ENCODE measurements at places on chromosomes 7 and 10. TPM values are rescaled to one million over a fixed set of nuclear protein-coding genes. Genes with fewer than 3 reads are reported as not detected.

SYT15 gene
- 14.5 TPM for total RNA-seq

OR6V1 gene
- total RNA-seq: not detected

ZNF12 gene
- 16.0 TPM for total RNA-seq

AIMP2 gene
- 49.7 TPM for total RNA-seq

KCNH2 gene
- total RNA-seq: 0.19 TPM

TBX20 gene
- total RNA-seq: not detected

NEUROD6 gene
- not detected for total RNA-seq

- no peaks in the 10 kb centered on the region for H3K36me3 ChIP-seq
- no peak overlapping the region for H3K27ac ChIP-seq
- no peak for DNase-seq
- peaks cover 4% of the 10 kb centered on the region for H3K27me3 ChIP-seq
- no peak overlapping the region for H3K4me3 ChIP-seq
Observed at GRCh38 chr10:79463578-79464496, 18.4 kb upstream of the ZCCHC24 start.

DNA sequence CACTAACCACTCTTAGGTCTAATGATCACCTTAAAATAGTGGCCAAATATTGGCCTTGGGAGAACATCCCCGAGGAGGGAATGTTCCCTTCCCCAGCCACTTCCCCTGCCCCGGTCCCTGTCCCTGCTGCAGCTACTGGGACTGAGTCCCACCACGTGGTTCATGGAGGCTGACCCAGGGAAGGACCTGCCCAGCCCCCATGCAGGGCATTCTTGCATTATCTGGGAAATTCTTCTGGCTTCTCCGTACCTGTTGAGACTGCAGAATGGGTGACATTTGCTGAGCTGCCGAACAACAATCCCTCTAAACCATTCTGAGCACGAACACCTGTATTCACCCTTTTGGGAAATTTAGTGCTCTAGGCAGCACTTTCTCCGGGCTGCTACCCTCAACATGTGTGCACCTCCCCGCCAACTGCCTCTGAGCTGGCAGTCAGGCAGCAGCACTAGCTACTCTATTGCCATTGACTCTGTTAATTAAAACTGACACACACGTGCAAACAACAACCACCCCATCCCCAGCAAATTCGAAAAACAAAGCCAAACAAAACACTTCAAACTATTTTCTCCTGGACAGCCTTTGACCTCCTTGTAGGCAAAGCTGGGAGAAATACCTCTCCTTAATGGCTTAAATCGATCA is 567.4 kb upstream of the MKI67 start:
- no peaks in the 10 kb centered on the region for H3K4me1 ChIP-seq
- H3K27ac ChIP-seq: no peak overlapping the region
- H3K36me3 ChIP-seq: no peaks in the 10 kb centered on the region

GRCh38 chr10:46544989-46545791 is 11.3 kb downstream of the GPRIN2 start:
- peak; percentile 82 for DNase-seq
- peak overlapping the region; percentile 62 for H3K27ac ChIP-seq
- peaks cover 19% of the 10 kb centered on the region for H3K4me1 ChIP-seq
- no peaks in the 10 kb centered on the region for H3K36me3 ChIP-seq
- no peaks in the 10 kb centered on the region for H3K27me3 ChIP-seq

- DNase-seq: no peak
- no peak overlapping the region for H3K4me3 ChIP-seq
- no peak overlapping the region for H3K27ac ChIP-seq
- no peaks in the 10 kb centered on the region for H3K4me1 ChIP-seq
Observed at GRCh38 chr7:55485501-55486191, 86.7 kb downstream of the VOPP1 start.

DNA sequence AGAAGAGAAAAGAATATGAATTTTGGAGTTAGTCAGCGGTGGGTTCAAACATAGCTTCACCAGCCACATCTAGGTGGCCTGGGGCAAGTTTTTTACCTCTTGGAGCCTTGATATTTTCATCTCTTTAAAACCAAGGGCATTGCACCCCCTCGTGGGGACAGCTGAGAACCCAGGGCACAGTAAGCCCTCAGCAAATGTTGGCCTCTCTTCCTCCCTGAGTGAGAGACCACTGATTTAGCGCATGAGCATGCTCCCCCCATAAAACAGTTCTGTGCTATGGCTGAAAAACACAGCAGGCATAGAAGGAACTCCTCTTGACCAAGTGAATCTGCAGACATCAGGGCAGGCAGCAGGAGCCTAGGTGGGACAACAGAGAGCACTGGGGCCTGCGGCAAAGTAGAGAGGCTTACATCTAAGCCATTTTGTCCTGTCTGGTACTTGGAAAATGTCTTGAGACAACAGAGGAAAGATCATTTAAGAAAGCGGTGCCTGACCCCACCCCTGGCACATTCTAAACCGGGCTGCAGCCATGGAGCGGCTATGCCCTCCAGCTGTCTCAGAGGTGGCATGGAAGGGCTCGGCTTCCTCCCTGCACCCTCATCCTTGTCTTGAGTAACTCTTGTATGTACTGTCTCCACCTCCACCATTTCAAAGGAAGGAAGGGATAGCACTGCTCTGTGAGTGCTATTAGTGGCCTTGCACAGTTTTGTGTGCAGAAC is 94.7 kb downstream of the ARHGAP22 start:
- H3K36me3 ChIP-seq: peaks cover 2% of the 10 kb centered on the region
- DNase-seq: no peak
- no peaks in the 10 kb centered on the region for H3K27me3 ChIP-seq
- H3K4me3 ChIP-seq: no peak overlapping the region
- peaks cover 8% of the 10 kb centered on the region for H3K4me1 ChIP-seq

GRCh38 chr10:17737027-17737965 is 14.7 kb upstream of the TMEM236 start:
- no peak overlapping the region for H3K4me3 ChIP-seq
- H3K27ac ChIP-seq: no peak overlapping the region
- no peaks in the 10 kb centered on the region for H3K36me3 ChIP-seq
- H3K4me1 ChIP-seq: peaks cover 10% of the 10 kb centered on the region
- DNase-seq: no peak
- H3K27me3 ChIP-seq: no peaks in the 10 kb centered on the region

- peaks cover 12% of the 10 kb centered on the region for H3K36me3 ChIP-seq
- H3K27me3 ChIP-seq: no peaks in the 10 kb centered on the region
- H3K4me1 ChIP-seq: peaks cover 20% of the 10 kb centered on the region
- H3K4me3 ChIP-seq: no peak overlapping the region
- DNase-seq: peak; percentile 32
Observed at GRCh38 chr7:2737771-2738540, 50.0 kb downstream of the AMZ1 start.

DNA sequence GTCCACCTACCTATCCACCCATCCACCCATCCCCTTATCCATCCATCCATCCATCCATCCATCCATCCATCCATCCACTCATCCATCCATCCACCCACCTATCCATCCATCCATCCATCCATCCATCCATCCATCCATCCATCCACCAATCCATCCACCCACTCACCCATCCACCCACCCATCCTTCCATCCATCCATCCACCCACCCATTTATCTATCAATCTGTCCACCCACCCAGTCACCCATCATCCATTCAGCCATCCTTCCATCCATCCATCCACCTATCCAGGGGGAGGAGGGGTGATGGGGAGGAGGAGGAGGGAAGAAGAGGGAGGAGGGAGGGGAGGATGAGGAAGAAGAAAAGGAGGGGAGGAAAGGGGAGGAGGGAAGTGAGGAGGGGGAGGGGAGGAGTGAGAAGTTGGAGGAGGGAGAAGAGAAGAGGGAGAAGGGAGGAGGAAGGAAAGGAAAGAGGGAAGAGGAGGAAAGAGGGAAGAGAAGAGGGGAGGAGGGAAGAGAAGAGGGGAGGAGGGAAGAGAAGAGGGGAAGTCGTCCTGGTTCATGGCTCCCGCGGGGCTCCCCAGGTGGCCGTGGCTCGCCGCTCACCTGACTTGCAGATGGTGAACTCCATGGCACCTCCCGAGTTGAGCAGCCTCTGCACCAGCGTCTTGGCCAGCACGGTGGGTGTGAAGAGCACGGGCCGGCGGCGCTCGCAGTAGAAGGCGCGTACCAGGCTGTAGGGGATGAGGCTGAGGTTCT is 68.8 kb upstream of the GNA12 start:
- H3K36me3 ChIP-seq: no peaks in the 10 kb centered on the region
- no peaks in the 10 kb centered on the region for H3K4me1 ChIP-seq
- no peak overlapping the region for H3K27ac ChIP-seq
- peaks cover 8% of the 10 kb centered on the region for H3K27me3 ChIP-seq

DNA sequence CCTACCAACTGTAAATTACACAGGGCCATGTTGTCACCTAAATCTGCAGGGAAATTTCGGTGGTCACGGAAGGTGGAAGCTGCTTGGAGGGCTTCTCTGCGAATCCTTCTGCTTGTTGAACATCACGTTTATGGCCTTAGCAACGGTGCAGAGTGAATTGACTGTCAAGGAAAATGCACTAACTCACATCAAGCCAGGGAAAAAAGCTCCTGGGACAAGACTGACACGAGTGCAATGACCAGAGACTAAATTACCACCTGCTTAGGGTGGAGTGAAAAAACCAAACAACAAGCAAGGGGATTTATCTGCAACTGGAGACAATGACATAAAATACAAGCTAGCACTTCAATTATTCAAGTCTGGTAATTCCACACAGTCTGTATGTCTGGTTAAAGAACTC is 211.2 kb downstream of the JAZF1 start:
- no peak for DNase-seq
- H3K27ac ChIP-seq: no peak overlapping the region
- H3K27me3 ChIP-seq: no peaks in the 10 kb centered on the region
- peaks cover 21% of the 10 kb centered on the region for H3K4me1 ChIP-seq
- H3K36me3 ChIP-seq: peaks cover 5% of the 10 kb centered on the region
- no peak overlapping the region for H3K4me3 ChIP-seq

DNA sequence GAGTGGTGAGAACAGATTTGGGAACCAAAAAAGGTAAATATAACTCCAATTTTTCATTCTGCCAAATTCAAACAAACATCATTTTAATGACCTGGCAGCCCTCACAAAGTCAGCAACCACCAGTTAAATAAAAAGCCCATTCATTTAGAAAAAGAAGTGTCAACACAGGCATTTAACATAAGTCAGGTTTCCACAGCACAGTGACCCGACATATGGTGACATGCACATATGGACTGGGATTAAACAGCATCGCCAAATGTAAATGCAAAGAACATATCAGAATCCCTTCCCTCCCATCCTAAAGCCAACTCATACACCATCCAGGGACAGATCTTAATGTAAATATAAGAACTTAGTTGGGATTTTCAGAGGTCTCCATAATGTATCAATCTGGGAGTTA is 293.2 kb downstream of the FGFR2 start:
- no peak overlapping the region for H3K27ac ChIP-seq
- H3K36me3 ChIP-seq: no peaks in the 10 kb centered on the region
- peaks cover 2% of the 10 kb centered on the region for H3K4me1 ChIP-seq
- H3K27me3 ChIP-seq: peaks cover 17% of the 10 kb centered on the region

DNA sequence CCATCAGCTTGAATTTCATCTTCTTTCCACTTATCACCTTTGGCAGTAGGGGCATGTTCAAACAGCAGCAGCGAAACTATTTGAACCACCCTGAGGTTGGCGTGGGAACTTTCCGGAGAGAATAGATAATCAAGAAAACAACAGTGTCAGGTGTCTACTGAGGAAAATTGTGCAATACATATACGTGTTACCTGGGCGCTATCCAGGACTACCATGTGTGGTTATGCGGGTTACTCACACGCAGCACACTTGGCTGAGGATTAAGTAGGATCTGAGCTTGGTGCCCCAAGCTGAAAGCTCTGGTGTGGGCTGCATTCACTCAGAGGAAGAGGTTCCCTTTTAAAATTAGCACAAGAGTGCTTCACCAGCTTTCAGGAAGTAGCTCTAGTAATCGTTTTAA is 8.8 kb upstream of the ABI1 start:
- no peak overlapping the region for H3K27ac ChIP-seq
- H3K4me3 ChIP-seq: no peak overlapping the region
- DNase-seq: no peak
- H3K4me1 ChIP-seq: no peaks in the 10 kb centered on the region
- H3K36me3 ChIP-seq: no peaks in the 10 kb centered on the region

DNA sequence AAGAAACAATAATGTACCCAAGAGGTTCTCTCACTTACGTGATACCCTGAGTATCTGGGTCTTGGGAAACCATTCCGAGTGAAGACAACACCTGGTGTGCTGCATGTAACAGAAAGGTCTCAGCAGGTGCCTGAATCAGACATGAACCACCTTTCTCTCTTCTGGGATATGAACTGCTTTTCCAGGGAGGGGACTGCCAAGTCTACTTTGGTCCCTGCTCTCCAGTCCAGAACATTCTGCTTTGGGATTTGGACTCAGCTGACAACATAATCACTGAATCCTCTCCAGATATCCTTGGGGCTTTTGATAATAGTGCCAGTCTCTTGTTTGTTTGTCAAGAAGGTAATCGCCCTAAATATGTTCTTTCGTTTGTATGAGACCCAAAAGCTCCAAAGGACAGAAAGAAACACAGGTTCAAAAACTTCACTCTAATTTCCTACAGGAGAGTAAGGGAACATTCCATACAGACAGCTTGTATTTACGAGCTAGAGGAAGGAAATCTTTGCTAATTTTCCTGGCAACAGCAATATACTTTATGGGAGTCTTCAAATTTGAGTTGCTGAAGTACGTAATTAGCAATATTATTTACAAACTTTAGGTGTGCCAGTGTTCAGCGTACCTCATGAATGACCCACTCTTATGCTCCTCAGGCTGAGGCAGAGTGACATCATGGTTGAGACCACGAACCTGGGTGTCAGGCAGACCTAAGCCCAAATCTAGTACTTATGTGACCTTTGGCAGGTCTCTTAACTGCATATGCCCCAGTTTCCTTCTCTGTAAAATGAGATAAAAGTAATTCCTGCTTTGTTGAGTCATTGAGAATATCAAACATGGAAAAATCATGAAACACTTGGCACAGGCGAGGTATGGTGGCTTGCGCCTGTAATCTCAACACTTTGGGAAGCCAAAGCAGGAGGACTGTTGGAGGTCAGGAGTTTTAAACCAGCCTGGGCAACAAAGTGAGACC is 5.4 kb downstream of the ABLIM1 start:
- peaks cover 12% of the 10 kb centered on the region for H3K4me1 ChIP-seq
- no peak overlapping the region for H3K4me3 ChIP-seq
- no peak for DNase-seq

DNA sequence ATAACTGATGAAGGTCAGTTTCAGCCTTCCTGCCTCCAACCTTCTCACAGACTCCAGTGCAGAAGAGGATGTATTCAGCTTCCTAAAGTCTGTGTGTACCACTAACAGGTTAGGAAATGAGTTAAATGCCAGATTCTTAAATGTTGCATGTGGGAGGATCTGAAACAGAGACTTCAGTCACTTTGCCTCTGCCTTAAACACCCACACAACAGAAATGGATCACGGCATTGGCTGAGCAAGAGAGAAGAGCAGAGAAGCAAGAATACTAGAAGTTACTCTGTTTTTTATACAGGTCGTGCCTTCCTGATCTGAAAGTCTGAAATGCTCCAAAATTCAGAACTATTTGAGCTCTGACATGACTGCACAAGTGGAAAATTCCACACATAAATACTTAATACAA is 98.9 kb upstream of the ARHGAP21 start:
- no peak overlapping the region for H3K4me3 ChIP-seq
- no peaks in the 10 kb centered on the region for H3K36me3 ChIP-seq
- H3K27me3 ChIP-seq: no peaks in the 10 kb centered on the region
- no peak overlapping the region for H3K27ac ChIP-seq
- H3K4me1 ChIP-seq: peaks cover 26% of the 10 kb centered on the region
- DNase-seq: no peak

- DNase-seq: peak; percentile 4
- H3K4me3 ChIP-seq: peak overlapping the region; percentile 94
- H3K36me3 ChIP-seq: peaks cover 1% of the 10 kb centered on the region
- H3K27ac ChIP-seq: peak overlapping the region; percentile 85
- no peaks in the 10 kb centered on the region for H3K27me3 ChIP-seq
Observed at GRCh38 chr10:71850021-71850742, 869 bp downstream of the PSAP start.

- no peaks in the 10 kb centered on the region for H3K36me3 ChIP-seq
- no peak overlapping the region for H3K27ac ChIP-seq
Observed at GRCh38 chr7:95472581-95473161, 13.1 kb upstream of the ASB4 start.

All from chondrocyte (in vitro differentiated cells).